B cell (primary cell): ENCODE measurements at places on chromosomes 7 and 10. TPM values are rescaled to one million over a fixed set of nuclear protein-coding genes. Genes with fewer than 3 reads are reported as not detected.

Gene SLC29A3
- total RNA-seq = 6.7 and 8.2 TPM in 2 replicates

DNA sequence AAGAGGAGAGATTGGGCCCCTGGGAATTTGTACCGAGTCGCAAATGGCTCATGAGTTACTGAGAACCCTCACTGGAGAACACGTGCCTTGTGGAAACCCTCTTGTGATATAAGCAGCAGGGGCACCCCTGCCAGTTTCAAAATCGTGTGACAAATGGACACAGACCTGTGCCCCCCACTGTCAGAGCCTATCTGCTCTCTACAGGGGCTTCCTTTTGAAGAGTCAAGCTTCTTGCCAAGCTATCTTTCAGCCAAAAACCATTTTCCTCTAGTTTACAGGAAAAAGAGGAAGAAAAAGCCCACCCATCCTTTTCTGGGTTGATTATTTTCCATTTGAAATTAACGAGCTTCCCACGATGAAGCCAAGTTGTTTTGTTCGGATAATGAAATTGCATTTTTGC is 64.1 kb upstream of the MPP7 start:
- no peak overlapping the region for H3K4me3 ChIP-seq
- H3K27me3 ChIP-seq = no peaks in the 10 kb centered on the region
- peaks cover 38% of the 10 kb centered on the region for H3K4me1 ChIP-seq
- H3K36me3 ChIP-seq = no peaks in the 10 kb centered on the region
- peak overlapping the region; percentile 78 for H3K27ac ChIP-seq

GRCh38 chr7:116354546-116355423 is 144.4 kb downstream of the TES start:
- no peaks in the 10 kb centered on the region for H3K36me3 ChIP-seq
- no peaks in the 10 kb centered on the region for H3K4me1 ChIP-seq
- no peak overlapping the region for H3K27ac ChIP-seq
- H3K4me3 ChIP-seq = no peak overlapping the region

DNA sequence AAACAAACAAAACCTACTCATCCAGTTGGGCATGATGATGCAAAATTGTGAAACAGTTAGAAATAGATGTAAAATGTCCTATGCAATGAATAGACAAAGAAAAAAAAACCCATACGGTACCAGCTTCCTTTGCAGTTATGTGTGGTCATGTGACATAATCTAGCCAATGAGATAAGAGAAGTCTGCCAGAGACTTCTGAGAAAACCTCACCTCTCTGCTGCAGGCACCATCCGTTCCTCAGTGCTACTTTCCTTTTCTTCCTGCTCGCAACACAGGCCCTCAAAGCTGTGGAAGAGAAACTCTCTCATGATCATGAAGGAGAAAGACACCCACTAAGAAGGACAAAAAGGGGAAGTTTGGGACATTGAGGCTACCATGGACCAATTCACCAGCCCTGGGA is 76.8 kb upstream of the CARD11 start:
- H3K4me1 ChIP-seq = peaks cover 9% of the 10 kb centered on the region
- no peaks in the 10 kb centered on the region for H3K36me3 ChIP-seq
- no peak overlapping the region for H3K4me3 ChIP-seq
- no peak for DNase-seq

Gene FAM237B
- total RNA-seq = not detected in 2 replicates

Gene C1QL3
- not detected in 2 replicates for total RNA-seq

Gene ZPBP
- total RNA-seq = not detected in 2 replicates

- no peaks in the 10 kb centered on the region for H3K36me3 ChIP-seq
- DNase-seq = no peak
- H3K27me3 ChIP-seq = peaks cover 3% of the 10 kb centered on the region
- no peak overlapping the region for H3K4me3 ChIP-seq
- no peaks in the 10 kb centered on the region for H3K4me1 ChIP-seq
Observed at GRCh38 chr7:29139796-29140195, 6.5 kb downstream of the CPVL start.

DNA sequence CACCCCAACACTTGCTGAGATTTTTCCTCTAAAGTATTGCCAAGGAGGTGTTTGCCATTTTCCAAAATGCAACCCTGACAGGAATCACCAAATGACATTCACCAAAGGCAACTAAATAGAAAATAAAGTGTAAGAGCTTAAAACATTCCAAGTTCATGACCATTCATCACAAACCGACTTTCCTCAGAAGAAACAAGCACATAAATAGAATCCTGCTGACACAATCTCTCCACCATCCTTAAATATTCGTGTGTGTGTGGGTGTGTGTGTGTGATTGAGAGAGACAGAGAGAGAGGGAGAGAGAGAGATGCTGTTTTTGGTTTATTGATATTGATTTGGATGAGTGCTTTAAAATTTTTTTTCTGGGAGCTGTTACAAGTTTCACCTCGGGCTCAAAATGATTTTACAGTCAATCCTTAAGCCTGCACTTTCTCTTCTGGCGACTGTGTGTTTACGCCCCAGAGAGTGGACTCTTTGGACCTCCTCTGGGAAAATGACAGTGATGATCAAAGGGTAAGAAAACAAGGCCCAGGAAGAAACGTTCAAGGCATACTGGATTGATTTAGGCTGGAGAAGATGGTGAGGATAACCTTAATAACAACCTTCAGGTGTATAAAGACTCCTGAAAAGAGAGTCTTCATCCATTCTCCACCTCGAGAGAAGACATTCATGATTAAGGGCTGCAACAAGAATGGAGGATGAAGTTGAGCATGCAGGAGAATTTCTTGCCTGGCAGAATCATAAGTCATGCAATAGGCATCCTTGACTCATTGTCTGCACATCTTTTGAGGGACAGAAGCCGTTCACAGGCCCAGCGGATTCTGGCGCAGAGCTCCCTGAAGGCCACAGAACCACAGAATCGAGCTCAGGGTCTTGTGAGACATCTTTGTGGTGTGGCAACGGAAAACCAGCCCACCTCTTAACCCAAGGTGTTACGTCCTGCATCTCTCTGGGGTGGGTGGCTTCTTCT is 104.4 kb upstream of the FGFR2 start:
- no peaks in the 10 kb centered on the region for H3K4me1 ChIP-seq
- H3K36me3 ChIP-seq = no peaks in the 10 kb centered on the region
- no peaks in the 10 kb centered on the region for H3K27me3 ChIP-seq
- DNase-seq = no peak
- H3K4me3 ChIP-seq = no peak overlapping the region

DNA sequence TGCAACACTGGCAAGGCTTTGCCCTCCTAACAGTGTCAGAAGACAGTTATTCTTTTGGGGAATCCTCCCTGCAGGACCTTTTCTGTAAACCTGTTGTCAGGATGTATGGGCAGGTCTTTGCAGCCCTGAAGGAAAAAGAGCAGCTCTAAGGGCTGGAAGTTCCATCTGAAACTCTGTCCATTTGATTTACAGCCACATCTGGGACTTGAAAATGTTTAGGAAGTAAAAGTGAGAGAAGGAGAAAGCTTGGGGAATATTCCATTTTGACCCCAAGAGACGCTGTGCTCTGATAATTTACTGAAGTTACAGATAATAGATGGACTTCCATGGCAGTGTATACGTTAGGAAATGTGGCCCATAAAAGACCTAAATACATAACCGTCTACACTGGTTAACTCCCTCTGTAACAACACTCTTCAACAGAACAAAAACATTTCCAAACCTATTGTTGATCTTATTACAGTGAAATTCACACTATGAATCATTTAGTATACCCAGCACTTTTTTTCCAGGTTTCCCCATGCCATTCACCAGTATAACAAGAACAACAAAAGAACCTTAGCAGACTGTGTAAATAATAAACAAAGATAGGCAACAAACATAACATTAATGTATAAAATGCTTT is 89.1 kb downstream of the KIAA1549 start:
- no peak overlapping the region for H3K4me3 ChIP-seq
- no peaks in the 10 kb centered on the region for H3K4me1 ChIP-seq
- no peaks in the 10 kb centered on the region for H3K27me3 ChIP-seq
- H3K36me3 ChIP-seq = no peaks in the 10 kb centered on the region
- H3K27ac ChIP-seq = no peak overlapping the region

GRCh38 chr7:45183711-45184210 is 26.2 kb downstream of the RAMP3 start:
- no peak for DNase-seq
- peaks cover 2% of the 10 kb centered on the region for H3K27me3 ChIP-seq
- H3K4me3 ChIP-seq = no peak overlapping the region
- H3K4me1 ChIP-seq = no peaks in the 10 kb centered on the region

DNA sequence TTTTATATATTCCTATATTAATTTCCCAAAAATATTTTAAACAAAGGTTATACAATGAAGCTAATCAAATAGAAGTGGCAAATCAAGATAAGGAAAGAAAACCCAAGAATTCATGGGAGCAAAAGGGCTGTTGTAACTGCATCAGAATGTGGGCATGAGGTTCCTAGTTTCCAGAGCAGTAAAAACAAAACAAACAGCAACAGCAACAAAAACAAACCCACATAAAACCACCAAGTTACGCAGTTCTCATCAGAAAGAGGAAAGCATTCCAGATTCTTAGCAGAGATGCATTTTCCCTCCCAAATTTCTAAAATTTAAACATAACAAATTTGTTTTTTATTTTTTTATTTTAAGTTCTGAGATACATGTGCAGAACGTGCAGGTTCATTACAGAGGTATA is 34.8 kb upstream of the MSMB start:
- no peaks in the 10 kb centered on the region for H3K4me1 ChIP-seq
- H3K4me3 ChIP-seq = no peak overlapping the region
- no peaks in the 10 kb centered on the region for H3K27me3 ChIP-seq
- H3K27ac ChIP-seq = no peak overlapping the region
- no peaks in the 10 kb centered on the region for H3K36me3 ChIP-seq

Gene ANKRD61
- not detected in 2 replicates for total RNA-seq

- DNase-seq = no peak
- H3K4me1 ChIP-seq = no peaks in the 10 kb centered on the region
- H3K27ac ChIP-seq = no peak overlapping the region
- H3K36me3 ChIP-seq = no peaks in the 10 kb centered on the region
Observed at GRCh38 chr10:29784175-29784773, 149.5 kb upstream of the SVIL start.

Gene SORCS1
- not detected in 2 replicates for total RNA-seq

- H3K27me3 ChIP-seq = no peaks in the 10 kb centered on the region
- H3K36me3 ChIP-seq = peaks cover 26% of the 10 kb centered on the region
- no peak for DNase-seq
- no peak overlapping the region for H3K4me3 ChIP-seq
- peak overlapping the region; percentile 34 for H3K27ac ChIP-seq
Observed at GRCh38 chr7:121341933-121342332, 13.1 kb downstream of the WNT16 start.

- DNase-seq = no peak
- H3K36me3 ChIP-seq = no peaks in the 10 kb centered on the region
- H3K27me3 ChIP-seq = peaks cover 4% of the 10 kb centered on the region
- H3K27ac ChIP-seq = no peak overlapping the region
- H3K4me3 ChIP-seq = no peak overlapping the region
Observed at GRCh38 chr10:68132391-68132790, 23.1 kb downstream of the MYPN start.

DNA sequence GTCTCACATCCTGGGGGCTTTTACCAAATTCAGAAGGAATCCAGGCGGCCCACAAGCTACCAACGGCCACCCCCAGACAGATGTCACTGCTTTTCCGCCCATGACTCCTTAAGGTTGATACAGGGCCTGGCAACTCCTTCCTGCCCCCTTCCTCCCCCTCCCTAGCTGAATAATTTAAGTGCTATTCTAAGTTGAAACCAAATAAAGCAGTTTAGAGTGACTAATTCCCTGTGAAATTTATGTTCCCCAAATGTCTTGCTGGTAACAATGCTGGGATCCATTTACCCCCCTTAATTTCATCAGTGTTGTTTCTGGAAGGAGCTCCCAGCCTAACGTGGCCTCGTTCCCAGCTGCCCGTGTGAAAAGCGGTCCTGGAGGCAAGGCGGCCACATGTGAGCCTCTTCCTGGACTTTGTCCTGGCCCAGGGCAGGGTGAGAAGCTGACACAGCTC is 109.6 kb downstream of the TMEM130 start:
- H3K36me3 ChIP-seq = no peaks in the 10 kb centered on the region
- H3K4me3 ChIP-seq = no peak overlapping the region
- no peak for DNase-seq
- H3K4me1 ChIP-seq = no peaks in the 10 kb centered on the region
- no peak overlapping the region for H3K27ac ChIP-seq
- H3K27me3 ChIP-seq = no peaks in the 10 kb centered on the region

- DNase-seq = peak; percentile 47
- H3K4me3 ChIP-seq = no peak overlapping the region
- peaks cover 71% of the 10 kb centered on the region for H3K27me3 ChIP-seq
- H3K36me3 ChIP-seq = no peaks in the 10 kb centered on the region
- no peak overlapping the region for H3K27ac ChIP-seq
Observed at GRCh38 chr7:27168265-27168947, 3.1 kb upstream of the HOXA9 start.

Gene LIPF
- total RNA-seq = not detected in 2 replicates

GRCh38 chr10:132548106-132548823 is 10.7 kb downstream of the INPP5A start:
- H3K4me3 ChIP-seq = no peak overlapping the region
- no peaks in the 10 kb centered on the region for H3K27me3 ChIP-seq
- H3K27ac ChIP-seq = peak overlapping the region; percentile 87

GRCh38 chr7:92075455-92076158 is 58.7 kb downstream of the CYP51A1 start:
- no peaks in the 10 kb centered on the region for H3K27me3 ChIP-seq
- no peaks in the 10 kb centered on the region for H3K4me1 ChIP-seq
- no peak overlapping the region for H3K27ac ChIP-seq
- DNase-seq = no peak

DNA sequence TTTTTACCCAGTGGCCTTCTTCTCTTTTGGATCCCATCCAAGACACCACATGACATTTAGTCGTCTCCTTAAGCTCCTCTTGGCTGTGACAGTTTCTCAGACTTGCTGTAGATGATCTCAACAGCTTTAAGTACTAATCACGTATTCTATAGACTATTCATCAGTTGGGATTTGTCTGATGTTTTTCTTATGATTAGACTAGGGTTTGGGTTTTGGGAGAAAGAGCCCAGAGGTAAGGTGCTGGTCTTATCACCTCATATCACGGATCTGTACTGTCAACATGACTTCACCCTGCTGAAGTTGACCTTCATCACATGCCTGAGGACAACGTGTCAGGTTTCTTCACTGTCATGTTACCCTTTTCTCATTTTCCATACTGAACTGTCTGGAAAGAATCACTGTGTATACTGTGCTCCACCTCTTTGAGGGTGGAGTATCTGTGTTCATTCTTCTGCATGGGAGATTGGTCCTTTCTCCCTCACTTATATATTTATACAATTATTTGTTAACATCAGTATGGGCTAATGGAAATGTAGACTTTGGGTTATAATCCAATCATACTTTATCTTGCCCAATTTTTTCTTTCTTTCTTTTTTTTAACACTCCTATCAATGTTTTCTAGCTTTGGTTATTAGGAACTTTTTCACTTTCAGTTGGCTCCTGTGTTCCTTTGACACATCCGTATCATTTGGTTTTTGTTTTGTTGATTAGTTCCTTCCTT is 6.4 kb upstream of the HKDC1 start:
- H3K36me3 ChIP-seq = peaks cover 1% of the 10 kb centered on the region
- H3K27ac ChIP-seq = no peak overlapping the region
- no peaks in the 10 kb centered on the region for H3K4me1 ChIP-seq
- no peaks in the 10 kb centered on the region for H3K27me3 ChIP-seq
- H3K4me3 ChIP-seq = no peak overlapping the region

- no peak overlapping the region for H3K27ac ChIP-seq
- no peak for DNase-seq
- no peaks in the 10 kb centered on the region for H3K27me3 ChIP-seq
- H3K4me1 ChIP-seq = no peaks in the 10 kb centered on the region
- H3K36me3 ChIP-seq = no peaks in the 10 kb centered on the region
Observed at GRCh38 chr10:71581376-71581775, 138.2 kb downstream of the C10orf105 start.
